ENCODE measurements at places on chromosomes 13 and 19. TPM values are rescaled to one million over a fixed set of nuclear protein-coding genes. Genes with fewer than 3 reads are reported as not detected.

The RAB8A gene
- total RNA-seq = 75.8 TPM

The CARS2 gene
- 31.9 TPM for total RNA-seq

The IL17D gene
- total RNA-seq = 0.46 TPM

The SIGLEC12 gene
- total RNA-seq = not detected

- no peak for DNase-seq
Observed at GRCh38 chr13:66781241-66781640, 448.9 kb downstream of the PCDH9 start.

GRCh38 chr13:89695343-89696257, 1651.9 kb upstream of the MIR17HG start:
- peak; percentile 22 for DNase-seq

DNA sequence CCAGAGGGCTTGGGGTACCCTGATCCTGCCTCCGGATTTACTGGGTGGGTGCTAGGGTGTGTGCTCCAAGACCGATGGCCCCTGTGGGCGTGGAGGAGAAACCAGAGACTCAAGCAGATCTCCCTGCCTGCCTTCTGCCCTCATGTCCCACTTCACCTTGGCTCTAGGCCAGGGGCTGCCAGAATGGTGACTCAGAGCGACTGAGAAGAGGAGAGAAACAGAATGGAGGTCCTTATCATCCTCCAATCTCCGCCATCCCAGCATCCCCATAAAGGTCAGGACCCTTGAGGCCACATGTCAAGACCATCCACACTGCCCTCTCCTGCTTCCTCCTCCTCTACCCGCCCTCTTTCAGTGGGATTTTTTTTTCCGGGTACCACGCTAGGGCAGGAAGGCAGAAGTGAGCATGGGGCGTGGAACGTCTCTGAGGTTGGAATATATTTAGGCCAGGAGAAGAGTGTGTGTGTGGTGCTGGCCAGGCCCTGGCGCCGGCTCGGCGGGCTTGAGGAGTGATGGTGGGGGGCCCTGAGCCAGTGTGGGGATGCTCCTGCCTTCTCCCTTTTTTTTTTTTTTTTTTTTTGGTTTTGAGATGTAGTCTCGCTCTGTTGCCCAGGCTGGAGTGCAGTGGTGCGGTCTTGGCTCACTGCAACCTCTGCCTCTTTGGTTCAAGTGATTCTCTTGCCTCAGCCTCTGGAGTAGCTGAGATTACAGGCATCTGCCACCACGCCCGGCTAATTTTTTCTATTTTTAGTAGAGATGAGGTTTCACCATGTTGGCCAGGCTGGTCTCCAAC, 22.3 kb downstream of the IER2 start:
- no peak for DNase-seq

- no peak for DNase-seq
Observed at GRCh38 chr13:41942462-41943094, 18.3 kb downstream of the VWA8 start.

DNA sequence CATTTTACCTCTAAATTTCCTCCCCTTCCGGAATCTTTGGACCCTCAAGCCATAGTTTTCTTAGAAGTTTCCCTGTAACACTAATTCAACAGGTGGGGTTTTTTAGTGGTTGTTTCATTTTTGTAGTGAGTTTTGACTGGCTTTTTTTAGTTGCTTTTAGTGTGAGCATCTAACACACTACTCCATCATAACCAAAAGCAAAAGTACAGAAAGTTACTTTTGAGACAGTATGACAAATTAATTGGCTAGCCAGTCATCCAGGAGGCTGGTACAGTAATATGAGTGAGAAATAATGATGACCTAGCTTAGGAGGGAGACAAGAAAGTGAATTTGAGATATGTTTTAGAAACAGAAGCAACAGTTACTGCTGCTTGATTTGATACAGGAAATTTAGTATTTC, 71.5 kb downstream of the DNAJC15 start:
- no peak for DNase-seq

- no peak for DNase-seq
Observed at GRCh38 chr13:114024603-114025404, 50.9 kb upstream of the C13orf46 start.

GRCh38 chr19:31015778-31016177, 333.5 kb downstream of the TSHZ3 start:
- no peak for DNase-seq

DNA sequence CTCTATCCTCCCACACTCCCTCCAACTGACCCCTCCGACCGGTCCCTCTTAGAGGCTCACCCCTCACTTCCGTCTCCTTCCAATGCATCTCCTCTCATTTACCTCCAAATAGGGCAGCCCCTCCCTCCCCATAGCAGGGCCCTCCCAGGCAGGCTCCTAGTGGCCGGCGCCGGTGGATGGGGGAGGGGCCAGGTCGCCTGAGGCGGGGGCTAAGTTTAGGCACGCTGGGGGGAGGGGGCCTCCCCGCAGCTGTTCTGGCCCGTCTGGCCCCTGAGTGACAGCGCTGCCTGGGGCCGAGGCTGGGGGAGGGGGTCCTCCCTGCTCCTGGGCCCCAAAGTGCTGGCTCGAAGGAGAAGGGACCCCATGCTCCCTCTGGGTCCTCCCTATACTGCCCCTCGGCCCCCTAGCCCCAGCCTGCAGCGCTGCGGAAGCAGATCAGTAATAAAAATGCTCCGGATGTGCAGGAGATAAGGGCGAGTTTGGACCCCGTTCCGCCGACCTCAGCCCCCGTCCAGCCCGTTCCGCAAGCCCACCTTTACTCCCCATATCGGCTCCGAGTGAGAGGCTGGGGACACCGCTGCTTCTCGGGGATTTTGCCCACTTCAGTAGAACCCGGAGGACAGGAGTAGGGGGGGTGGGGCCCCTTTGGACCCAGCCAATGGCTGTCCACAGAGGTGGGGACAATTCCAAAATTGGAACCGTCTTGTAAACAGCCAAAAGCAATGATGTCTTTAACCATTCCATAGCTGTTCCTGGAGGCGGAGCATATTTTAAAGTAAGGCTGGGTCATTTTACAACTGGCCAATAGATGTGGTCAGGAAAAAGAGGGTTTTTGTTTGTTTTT, 4.0 kb downstream of the RTN2 start:
- DNase-seq = no peak

DNA sequence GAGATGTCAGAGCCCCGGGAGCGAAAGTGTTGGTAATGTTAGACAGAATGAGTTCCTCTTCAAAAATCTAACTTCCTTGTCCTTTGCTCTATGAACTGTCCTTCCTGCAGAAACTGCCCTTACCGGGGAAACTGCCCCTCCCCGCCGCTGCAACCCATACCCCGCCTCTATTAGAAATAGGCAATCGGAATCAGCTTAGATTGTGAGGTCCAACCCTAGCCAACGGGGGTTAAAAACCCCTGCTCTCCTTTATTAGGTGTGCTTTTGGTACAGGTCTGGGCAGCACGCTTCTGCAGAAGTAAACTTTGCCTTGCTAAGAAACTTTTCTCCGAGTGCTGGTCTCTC, 11.5 kb upstream of the CAPNS1 start:
- DNase-seq = no peak

- DNase-seq = no peak
Observed at GRCh38 chr19:18086590-18087138, at the start of gene IL12RB1. IL12RB1 (minus strand) TSS chr19:18086934; CDS start chr19:18086823, 111 bp downstream.

DNA sequence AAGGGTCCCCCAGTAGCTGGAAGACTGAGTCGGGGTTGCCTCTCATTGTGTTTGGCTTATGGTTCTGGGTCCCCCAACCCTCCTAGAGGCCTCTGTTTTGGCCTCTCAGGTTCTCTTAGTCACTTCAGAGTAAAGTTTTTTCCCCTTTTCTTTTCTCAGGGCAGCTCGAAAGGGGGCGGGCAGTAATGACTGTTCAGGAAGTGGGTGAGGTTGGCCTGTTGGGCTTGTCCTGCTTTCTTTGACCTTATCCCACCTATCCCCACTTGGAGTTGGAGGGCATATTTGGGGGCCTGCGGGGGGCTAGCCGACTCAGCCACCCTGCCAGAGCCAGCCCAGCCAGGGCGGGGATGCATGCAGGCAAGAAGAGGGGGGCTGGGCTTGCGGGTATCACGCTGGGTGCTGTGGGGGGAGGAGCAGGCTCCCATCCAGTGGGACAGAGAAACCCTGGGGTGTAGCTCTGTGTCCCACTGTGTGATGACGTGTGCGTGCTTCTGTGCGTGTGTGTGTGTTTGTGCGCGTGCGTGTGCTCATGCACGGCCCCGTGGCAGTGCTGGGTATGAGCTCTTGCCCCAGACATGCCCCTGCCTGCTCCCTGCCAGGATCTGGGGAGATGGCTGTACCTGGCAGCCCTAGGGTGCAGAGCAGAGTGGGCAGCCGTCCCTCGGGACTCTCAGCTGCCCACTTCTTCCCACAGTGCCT, 1.4 kb downstream of the CIC start:
- no peak for DNase-seq

GRCh38 chr13:71460211-71460610, 406.8 kb downstream of the DACH1 start:
- DNase-seq = no peak

DNA sequence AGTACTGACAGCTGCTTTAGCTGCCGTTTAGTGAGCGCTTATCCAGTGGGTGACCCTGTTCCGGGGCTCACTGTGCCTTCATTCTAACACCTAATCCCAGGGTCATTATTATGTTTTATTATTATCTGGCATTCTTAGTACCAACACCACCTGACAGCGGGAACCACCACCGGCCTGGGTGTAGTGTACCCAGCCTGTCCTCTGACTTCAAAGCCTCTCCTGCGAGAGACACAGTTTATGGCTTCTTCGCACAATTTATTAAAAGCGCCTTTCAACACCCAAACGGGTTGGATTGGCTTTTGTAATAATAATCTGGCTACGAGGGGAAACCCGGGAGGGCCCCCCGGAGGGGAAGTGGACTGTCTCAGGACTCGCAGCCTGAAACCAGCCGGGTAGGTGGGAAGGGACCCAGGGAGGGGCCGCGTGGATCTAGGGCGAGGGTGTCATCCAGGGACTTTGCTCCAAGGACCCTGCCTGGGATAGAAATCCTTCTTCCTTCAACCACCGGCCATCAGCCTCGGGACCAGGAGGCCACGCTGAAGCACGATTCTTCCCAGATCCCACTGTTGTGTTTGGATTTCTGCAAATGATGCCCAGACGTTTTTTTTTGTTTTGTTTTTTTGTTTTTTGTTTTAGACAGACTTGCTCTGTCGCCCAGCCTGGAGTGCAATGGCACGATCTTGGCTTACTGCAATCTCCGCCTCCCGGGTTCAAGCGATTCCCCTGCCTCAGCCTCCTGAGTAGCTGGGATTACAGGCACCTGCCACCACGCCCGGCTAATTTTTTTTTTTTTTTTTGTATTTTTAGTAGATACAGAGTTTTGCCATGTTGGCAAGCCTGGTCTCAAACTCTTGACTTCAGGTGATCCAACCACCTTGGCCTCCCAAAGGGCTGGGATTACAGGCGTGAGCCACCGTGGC, 1.6 kb upstream of the ZBTB7A start:
- DNase-seq = no peak
